ENCODE measurements at places on chromosomes 5 and 9.

GRCh38 chr5:117945258-117945657 is 1043.1 kb downstream of the DTWD2 start:
- DNase-seq = no peak

DNA sequence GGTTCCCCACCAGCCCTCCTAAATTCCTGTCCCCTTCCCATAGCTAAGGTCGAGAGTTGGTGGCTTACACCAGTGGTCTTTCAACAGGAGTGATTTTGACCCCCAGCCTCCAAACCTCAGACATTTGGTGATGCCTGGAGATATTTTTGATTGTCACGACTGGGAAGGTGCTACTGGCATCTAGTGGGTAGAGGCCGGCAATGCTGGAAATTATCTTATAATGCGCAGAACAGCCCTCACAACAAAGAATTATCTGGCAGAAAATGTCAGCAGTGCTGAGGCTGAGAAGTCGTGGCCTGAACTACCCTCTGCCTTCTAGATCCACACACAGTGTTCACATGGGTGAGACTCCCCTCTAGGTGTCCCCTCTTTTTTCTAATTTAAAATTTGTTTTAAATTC is 69.6 kb downstream of the IL31RA start:
- DNase-seq = no peak

GRCh38 chr9:95939472-95939871 is 64.0 kb downstream of the ERCC6L2 start:
- DNase-seq = no peak

DNA sequence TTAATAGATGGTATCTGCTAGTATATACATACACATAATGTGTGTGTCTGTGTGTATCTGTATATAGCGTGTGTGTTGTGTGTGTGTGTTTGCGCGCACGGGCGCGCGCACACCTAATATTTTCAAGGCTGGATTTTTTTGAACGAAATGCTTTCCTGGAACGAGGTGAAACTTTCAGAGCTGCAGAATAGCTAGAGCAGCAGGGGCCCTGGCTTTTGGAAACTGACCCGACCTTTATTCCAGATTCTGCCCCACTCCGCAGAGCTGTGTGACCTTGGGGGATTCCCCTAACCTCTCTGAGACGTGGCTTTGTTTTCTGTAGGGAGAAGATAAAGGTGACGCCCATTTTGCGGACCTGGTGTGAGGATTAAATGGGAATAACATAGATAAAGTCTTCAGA is 757 bp downstream of the FXN start:
- no peak for DNase-seq

DNA sequence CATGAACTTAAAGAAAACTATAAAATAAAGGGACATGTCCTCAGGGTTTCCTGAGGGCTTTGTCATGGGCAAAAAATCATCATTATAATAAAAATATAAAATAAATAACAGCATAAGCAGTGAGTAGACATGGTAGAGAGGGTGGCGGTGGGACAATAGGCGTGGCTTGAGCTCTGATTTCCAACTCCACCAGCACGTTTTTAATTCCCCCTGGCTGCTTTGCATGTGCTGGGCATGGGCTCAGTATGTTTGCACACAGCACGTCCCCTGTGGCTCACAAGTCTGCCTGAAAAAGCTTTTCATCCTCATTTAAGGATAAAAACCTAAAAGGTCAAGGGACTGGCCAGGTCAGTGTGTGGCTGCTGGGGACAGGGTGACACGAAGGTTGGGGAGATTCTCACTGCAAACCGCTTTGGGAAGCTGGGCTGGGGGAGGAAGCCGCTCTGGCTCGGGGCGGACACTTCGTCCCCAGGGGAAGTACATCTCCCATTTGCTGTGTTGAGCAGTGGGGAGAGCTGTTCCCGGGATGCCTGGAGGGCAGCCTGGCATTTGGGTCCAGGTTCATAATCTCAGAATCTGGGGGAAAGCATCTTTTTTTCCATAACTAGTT is 32.6 kb downstream of the NKX2-5 start:
- DNase-seq = no peak

DNA sequence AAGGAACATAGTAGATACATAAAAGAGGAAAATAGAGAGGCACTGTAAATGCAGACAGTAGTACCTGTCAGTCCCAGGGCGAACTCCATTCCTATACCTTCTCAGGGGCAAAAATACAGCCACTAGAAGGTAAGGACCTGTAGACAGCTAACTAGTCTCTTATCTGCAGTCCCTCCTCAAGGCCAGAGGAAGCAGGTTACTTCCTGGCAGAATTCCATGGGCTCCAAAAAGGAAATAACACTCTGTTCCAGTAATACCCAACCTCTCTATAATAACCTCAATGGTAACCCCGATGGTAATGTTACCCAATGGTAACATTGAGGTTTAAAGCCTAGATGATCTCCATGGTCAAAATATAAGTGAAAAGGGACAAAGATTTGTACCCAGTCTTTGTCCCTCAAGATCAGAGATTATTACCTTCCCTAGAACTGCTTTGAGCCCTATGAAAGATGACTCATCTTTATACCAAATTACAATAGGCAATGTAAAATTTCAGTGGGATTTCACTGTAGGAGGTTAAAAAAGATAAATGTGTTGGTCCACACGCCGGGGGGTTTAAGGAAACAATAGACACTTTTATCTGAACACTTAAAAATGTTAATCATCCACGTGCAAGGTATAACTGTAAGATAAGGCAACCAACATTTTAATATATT is 113.0 kb downstream of the DENND1A start:
- DNase-seq = no peak

GRCh38 chr5:59709846-59710245 is 183.7 kb downstream of the PDE4D start:
- DNase-seq = no peak

- no peak for DNase-seq
Measured at GRCh38 chr9:94911986-94912635, 185.6 kb downstream of the AOPEP start.

- no peak for DNase-seq
Measured at GRCh38 chr5:122984425-122984824, 52.1 kb downstream of the PPIC start.
